ENCODE measurements at places on chromosomes 7 and 10. TPM values are rescaled to one million over a fixed set of nuclear protein-coding genes. Genes with fewer than 3 reads are reported as not detected.
A peak's percentile ranks its signal among the peaks of the same experiment; 100 is the strongest.

The KLF14 gene
- not detected for total RNA-seq

The CPA5 gene
- not detected for total RNA-seq

GRCh38 chr7:91127959-91128358 is 136.3 kb upstream of the FZD1 start:
- H3K27ac ChIP-seq = no peak overlapping the region
- no peak for DNase-seq
- no peaks in the 10 kb centered on the region for H3K27me3 ChIP-seq
- no peak overlapping the region for H3K4me3 ChIP-seq

The SLC18A3 gene
- total RNA-seq = not detected

- H3K27me3 ChIP-seq = no peaks in the 10 kb centered on the region
- DNase-seq = no peak
- no peak overlapping the region for H3K27ac ChIP-seq
- H3K36me3 ChIP-seq = no peaks in the 10 kb centered on the region
These were observed 16.3 kb downstream of the BRI3 start for GRCh38 chr7:98297626-98298286.

DNA sequence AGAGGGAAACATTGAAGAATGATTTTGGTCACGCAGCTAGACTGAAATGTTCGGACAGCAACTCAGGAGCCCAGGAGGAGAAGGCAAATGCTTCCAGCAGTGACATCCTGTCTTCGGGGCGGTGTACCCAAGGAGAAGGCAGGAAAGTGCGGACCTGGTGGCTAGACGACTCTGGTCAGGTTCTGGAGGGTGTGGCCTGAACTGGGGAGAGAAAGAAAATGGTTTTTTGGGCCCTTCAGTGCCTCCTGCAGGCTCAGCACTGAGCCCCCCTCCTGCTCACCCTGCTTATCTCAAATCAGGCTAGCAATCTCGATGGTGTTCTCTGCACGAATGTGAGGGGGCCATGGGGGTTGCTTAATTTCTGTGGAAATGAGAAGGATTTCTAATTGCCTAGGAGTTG is 26.7 kb upstream of the TARP start:
- H3K4me3 ChIP-seq = no peak overlapping the region
- no peaks in the 10 kb centered on the region for H3K4me1 ChIP-seq
- H3K27me3 ChIP-seq = no peaks in the 10 kb centered on the region
- H3K27ac ChIP-seq = no peak overlapping the region
- no peak for DNase-seq

GRCh38 chr10:76287856-76288255 is 856.4 kb downstream of the LRMDA start:
- H3K4me3 ChIP-seq = no peak overlapping the region
- H3K27ac ChIP-seq = no peak overlapping the region
- H3K27me3 ChIP-seq = no peaks in the 10 kb centered on the region
- DNase-seq = peak; percentile 38
- H3K36me3 ChIP-seq = no peaks in the 10 kb centered on the region
- H3K4me1 ChIP-seq = no peaks in the 10 kb centered on the region

DNA sequence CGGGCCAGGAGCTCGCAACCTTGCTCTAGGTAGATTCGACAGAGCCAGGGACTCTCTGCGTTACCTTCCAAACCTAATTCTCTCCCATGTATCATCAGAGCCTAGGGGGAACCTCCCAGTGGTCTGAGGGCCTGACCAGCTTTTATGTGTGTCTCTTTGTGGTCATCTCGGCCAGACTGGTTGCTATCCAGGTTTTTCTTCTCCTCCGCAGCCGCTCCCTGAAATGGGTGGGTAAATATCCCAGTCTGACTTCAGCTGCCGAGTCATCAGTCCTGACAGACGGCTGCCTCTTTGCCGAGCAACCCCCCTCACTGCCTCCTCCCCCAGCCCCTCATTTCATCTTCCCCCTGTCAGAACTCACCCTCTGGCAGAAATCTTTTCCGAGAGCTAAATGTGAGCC is 578.1 kb downstream of the LRMDA start:
- H3K4me1 ChIP-seq = no peaks in the 10 kb centered on the region
- no peak for DNase-seq
- no peaks in the 10 kb centered on the region for H3K27me3 ChIP-seq
- no peak overlapping the region for H3K27ac ChIP-seq
- H3K36me3 ChIP-seq = no peaks in the 10 kb centered on the region

The PRPS1L1 gene
- not detected for total RNA-seq

DNA sequence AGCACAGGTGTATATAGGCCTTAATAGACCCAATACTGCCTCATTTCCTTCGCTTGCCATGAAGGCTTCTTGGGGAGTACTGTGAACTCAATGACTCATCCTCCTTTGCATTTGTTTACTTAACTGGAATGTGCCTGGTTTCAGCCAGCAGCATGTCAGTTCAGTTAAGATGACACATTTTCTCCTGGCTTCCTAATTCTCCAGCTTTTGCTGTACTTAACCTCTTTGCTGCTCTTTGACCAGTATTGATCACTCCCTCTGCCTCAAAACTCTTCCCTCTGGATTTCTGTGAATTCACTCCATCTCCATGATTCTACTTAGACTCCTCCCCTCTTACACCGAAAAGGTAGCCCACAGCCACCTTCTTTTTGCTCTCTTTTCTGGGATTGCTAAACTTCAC is 135.7 kb downstream of the MAGI2 start:
- H3K36me3 ChIP-seq = no peaks in the 10 kb centered on the region
- no peak for DNase-seq
- H3K27ac ChIP-seq = no peak overlapping the region

- no peaks in the 10 kb centered on the region for H3K36me3 ChIP-seq
- H3K27me3 ChIP-seq = no peaks in the 10 kb centered on the region
- no peak for DNase-seq
These were observed 408.7 kb downstream of the REEP3 start for GRCh38 chr10:63929831-63930467.

- no peak overlapping the region for H3K4me3 ChIP-seq
- H3K27me3 ChIP-seq = no peaks in the 10 kb centered on the region
- DNase-seq = peak; percentile 81
- no peak overlapping the region for H3K27ac ChIP-seq
These were observed 124.8 kb downstream of the KIAA1217 start for GRCh38 chr10:24333736-24334135.

The HMX2 gene
- total RNA-seq = not detected

The PPP1R9A gene
- 41.5 TPM for total RNA-seq

DNA sequence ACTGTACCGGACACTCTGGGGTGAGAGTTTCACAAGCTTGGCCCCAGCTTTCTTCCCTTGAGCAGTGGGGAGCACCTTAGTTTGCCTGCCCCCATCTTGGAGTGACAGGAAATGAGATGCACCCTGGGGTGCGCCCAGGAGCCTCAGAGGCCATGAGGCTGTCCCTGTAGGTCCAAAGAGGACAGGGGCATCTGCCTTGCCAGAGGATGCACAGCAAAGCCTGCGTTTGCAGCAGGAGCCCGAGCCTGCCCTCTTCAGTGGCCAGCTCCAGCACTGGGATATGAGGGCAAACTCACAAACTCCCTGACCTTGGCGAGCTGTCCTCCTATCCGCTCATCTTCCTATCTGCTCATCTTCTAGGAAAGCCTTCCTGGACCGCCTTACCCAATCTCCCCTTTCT is 79.5 kb downstream of the PROSER2 start:
- H3K36me3 ChIP-seq = no peaks in the 10 kb centered on the region
- peaks cover 22% of the 10 kb centered on the region for H3K4me1 ChIP-seq
- no peak for DNase-seq
- H3K4me3 ChIP-seq = no peak overlapping the region
- H3K27me3 ChIP-seq = no peaks in the 10 kb centered on the region

DNA sequence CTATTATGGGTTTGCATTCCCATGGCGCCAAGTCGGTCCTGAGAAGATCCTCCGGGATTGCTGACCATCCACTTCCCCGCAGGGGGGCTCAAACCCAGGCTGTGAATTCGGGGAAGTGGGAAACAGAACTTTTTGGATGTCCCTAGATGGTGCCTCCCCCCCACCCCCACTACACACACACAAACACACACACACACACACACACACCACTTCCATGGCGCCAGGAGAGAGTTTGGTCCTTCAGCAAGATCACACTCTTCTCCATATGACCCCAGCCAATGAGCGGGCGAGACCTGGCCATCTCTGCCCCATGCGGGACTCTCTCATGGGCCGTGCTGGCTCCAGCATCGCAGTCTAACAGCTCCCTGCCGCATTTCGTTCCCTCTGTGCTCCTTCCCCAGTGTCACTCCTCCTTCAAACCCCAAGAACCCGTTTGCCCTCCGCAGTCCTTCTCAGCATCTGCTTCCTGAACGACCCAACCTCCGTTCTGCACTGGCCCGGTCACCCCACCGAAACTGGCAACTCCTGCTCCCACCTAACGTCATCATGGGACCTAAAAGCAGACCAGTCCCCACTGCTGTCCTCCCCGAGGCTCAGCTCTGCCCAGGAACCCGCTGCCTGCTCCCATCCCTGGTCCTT is 32.1 kb upstream of the TNRC18 start:
- no peaks in the 10 kb centered on the region for H3K36me3 ChIP-seq
- H3K4me3 ChIP-seq = no peak overlapping the region
- no peak for DNase-seq
- H3K27me3 ChIP-seq = no peaks in the 10 kb centered on the region
- H3K27ac ChIP-seq = no peak overlapping the region
- peaks cover 7% of the 10 kb centered on the region for H3K4me1 ChIP-seq

The FAM25A gene
- total RNA-seq = not detected

DNA sequence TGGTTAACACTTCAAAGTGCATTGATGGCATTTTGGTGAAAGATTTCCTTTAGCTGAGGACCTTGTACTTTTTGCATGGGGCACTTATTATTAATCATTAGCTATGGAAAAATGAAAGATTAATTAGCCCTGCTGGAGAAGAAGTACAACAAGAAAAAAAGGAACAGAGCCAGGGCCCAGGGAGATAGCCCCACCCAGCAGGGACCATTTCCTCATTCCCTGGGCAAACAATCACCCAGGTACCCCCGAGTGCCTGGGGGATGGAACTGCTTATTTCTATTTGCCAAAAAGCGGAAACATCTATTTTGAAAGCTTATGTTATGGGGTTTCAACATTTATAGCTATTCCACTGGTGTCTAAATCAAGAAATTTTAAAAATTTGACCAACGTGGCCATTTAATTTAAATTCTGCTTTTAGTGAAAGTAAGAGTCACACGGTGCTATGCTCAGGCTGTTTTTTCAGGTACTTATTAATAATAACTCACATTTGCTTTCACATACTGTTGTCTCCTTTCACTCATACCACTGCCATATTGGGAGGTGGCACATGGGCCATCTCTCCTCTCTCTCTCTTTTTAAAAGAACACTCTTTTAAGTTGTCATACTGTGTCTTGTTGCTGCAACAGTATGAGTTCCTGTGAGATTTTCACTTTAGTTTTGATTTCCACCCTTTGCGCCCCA is 143.6 kb upstream of the KIF5B start:
- DNase-seq = no peak
- H3K4me1 ChIP-seq = no peaks in the 10 kb centered on the region
- no peak overlapping the region for H3K27ac ChIP-seq
- no peaks in the 10 kb centered on the region for H3K27me3 ChIP-seq

DNA sequence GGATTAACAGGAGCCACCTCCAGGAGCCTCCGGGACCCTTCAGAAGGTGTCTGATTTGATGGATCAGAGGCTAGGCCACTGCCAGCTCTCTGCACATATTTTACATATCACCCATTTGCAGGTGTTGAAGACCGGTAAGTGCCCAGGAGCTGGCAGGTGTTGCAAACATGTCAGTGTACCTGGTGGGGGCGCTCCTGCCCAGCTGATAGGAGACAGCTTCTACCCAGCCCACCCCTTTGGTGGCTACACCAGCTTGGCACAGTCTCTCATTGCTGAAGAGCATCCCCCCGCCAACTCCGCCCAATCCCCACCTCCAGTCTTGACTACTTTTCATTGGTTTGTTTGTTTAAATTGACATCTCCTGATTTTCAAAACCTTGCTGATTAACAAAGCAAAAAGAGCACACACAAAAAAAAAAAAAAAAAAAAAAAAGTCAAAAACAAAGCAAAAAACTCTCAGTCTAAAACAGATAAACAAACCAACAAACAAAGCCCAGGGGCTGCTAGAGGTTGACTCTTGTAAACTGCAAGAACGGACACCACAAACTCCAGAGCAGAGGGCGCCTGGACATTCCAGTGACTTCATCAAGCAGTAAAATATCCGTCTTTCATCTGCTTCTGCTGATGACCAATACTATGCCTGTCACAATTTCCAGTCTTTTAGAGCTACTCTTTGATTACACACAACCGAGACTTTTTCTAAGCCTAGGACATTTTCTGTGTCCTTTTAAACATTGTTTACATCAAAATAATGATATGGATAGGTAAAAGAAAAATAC is 275.3 kb downstream of the NRG3 start:
- no peaks in the 10 kb centered on the region for H3K36me3 ChIP-seq
- peak; percentile 69 for DNase-seq
- no peaks in the 10 kb centered on the region for H3K4me1 ChIP-seq
- no peaks in the 10 kb centered on the region for H3K27me3 ChIP-seq
- H3K27ac ChIP-seq = no peak overlapping the region
- H3K4me3 ChIP-seq = no peak overlapping the region

GRCh38 chr7:102085218-102085772 is 201.4 kb upstream of the SH2B2 start:
- DNase-seq = no peak
- H3K27me3 ChIP-seq = no peaks in the 10 kb centered on the region
- no peak overlapping the region for H3K4me3 ChIP-seq
- H3K36me3 ChIP-seq = no peaks in the 10 kb centered on the region

GRCh38 chr10:106897719-106898118 is 266.8 kb downstream of the SORCS1 start:
- H3K4me3 ChIP-seq = no peak overlapping the region
- H3K36me3 ChIP-seq = no peaks in the 10 kb centered on the region
- H3K27ac ChIP-seq = no peak overlapping the region
- DNase-seq = no peak

GRCh38 chr10:33901166-33901565 is 566.7 kb upstream of the NRP1 start:
- DNase-seq = peak; percentile 63
- H3K27me3 ChIP-seq = no peaks in the 10 kb centered on the region
- no peaks in the 10 kb centered on the region for H3K4me1 ChIP-seq
- H3K27ac ChIP-seq = no peak overlapping the region
- no peak overlapping the region for H3K4me3 ChIP-seq

- no peak overlapping the region for H3K4me3 ChIP-seq
- H3K4me1 ChIP-seq = peaks cover 17% of the 10 kb centered on the region
- no peaks in the 10 kb centered on the region for H3K36me3 ChIP-seq
- DNase-seq = peak; percentile 76
- no peaks in the 10 kb centered on the region for H3K27me3 ChIP-seq
These were observed 920.9 kb downstream of the LRMDA start for GRCh38 chr10:76352300-76352699.

DNA sequence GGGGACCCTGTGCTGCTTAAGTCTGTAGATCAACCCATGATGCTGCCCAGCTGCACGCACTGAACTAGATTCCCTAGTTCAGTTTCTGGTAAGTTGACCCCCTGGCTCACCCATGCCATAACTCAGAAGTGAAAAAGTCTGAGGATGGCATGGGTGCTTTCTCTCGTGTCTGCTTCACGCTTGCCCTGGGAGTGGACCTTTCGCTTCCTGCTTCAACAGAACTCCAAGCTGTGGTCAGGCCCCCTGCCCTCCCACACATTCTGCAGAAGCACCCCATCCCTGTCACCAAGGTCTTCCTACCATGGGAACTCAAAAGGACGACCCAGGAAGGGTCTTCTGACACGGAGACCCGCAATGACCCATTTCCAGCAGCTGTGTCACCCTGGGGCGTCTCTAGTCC is 39.9 kb downstream of the LRRC18 start:
- H3K36me3 ChIP-seq = no peaks in the 10 kb centered on the region
- no peak overlapping the region for H3K4me3 ChIP-seq
- peaks cover 4% of the 10 kb centered on the region for H3K27me3 ChIP-seq

- H3K4me3 ChIP-seq = peak overlapping the region; percentile 36
- no peak overlapping the region for H3K27ac ChIP-seq
- DNase-seq = peak; percentile 65
- peaks cover 96% of the 10 kb centered on the region for H3K27me3 ChIP-seq
- no peaks in the 10 kb centered on the region for H3K36me3 ChIP-seq
These were observed 1.4 kb downstream of the HPSE2 start for GRCh38 chr10:99234041-99234790.

GRCh38 chr7:70779321-70779720 is 352.6 kb upstream of the GALNT17 start:
- no peaks in the 10 kb centered on the region for H3K4me1 ChIP-seq
- H3K27me3 ChIP-seq = no peaks in the 10 kb centered on the region
- peaks cover 23% of the 10 kb centered on the region for H3K36me3 ChIP-seq

All from cardiac muscle cell (in vitro differentiated cells and primary cell).